Activated B cell treated with CpG ODN at 0.5 μM for 24 hours (primary cell): ENCODE measurements at places on chromosomes 1 and 21. TPM values are rescaled to one million over a fixed set of nuclear protein-coding genes. Genes with fewer than 3 reads are reported as not detected.

GRCh38 chr1:27150183-27150582, 4.7 kb downstream of the SLC9A1 start:
- DNase-seq, result no peak

Gene OR2L13
- not detected in 2 replicates for total RNA-seq

DNA sequence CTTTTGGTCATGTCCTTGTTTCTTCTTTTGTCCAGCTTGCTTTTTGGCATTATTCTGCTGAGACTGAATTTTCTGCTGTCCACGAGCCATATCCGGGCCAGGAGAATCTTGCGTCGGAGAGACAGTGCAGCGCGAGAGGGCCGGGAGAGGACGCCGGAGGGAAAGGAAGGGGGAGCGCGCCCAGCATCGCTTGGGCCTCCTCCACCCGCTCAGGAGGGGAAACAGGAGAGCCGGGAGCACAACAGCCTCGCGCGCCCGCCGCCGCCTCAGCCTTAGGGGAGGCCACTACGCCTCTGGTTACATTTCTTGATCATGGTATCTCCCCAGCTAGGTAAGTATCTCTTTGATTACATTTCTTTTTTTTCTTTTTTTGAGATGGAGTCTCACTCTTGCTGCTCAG, 7.4 kb upstream of the DEGS1 start:
- DNase-seq, result no peak

DNA sequence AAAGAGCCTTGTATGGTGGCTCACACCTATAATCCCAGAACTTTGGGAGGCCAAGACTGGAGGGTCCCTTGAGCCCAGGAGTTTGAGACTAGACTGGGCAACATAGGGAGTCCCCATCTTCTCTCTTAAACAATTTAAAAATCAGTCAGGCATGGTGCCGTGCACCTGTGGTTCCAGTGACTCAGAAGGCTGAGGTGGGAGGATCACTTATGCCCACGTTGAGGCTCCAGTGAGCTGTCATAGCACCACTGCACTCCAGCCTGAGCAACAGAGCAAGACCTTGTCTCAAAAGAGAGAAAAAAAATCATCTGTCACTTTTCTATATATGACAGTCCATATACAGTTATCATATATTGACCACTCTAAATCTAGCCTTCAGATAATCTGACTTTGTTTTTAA, 658.3 kb downstream of the LTN1 start:
- DNase-seq, result no peak

Gene KRTAP20-4
- not detected in 2 replicates for total RNA-seq

Gene CHODL
- 0.18 and 0.20 TPM in 2 replicates for total RNA-seq

GRCh38 chr1:59903141-59903754, 23.3 kb downstream of the CYP2J2 start:
- DNase-seq, result no peak

DNA sequence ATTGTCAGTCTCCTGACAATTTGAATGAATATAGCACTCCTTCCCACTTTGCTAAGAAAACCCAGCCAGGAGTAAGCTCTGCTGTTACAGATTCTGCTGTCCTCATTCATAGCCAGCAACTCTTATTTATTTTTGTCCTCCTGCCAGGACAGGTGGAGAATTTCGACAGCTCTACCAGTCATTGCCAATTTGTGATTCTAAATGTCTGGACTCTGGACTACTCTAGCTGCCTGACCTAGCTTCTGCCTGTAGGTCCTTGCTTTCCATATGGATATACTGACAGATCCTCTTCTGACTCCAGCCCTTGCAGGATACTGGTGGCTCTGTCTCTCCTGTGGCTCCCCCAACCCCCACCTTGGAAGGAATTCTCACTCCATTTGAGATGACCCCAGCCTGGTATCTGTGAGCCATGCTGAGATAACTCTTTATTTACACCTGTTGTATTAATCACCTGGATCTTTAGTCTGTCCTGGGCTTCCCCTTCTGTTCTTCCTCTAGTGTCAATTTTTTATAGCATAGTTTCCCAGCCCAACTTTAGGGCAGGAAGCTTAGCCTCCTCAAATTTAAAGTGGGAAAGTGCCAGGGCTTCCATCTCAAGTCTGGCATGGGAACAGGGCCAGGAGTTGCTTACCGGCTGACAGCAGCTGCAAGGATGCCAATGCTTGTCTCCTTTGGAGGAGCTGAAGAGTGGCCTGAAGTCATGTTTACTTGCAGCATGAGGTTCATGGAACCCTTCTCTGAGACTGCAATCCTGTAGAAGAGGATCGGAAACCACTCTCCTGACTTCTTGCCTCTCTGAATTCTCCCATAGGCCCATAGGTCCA, 6.7 kb downstream of the PM20D1 start:
- DNase-seq, result no peak

Gene SLC45A1
- total RNA-seq, result 0.33 and 0.34 TPM in 2 replicates

GRCh38 chr1:165633614-165634013, 2.6 kb downstream of the MGST3 start:
- no peak for DNase-seq

DNA sequence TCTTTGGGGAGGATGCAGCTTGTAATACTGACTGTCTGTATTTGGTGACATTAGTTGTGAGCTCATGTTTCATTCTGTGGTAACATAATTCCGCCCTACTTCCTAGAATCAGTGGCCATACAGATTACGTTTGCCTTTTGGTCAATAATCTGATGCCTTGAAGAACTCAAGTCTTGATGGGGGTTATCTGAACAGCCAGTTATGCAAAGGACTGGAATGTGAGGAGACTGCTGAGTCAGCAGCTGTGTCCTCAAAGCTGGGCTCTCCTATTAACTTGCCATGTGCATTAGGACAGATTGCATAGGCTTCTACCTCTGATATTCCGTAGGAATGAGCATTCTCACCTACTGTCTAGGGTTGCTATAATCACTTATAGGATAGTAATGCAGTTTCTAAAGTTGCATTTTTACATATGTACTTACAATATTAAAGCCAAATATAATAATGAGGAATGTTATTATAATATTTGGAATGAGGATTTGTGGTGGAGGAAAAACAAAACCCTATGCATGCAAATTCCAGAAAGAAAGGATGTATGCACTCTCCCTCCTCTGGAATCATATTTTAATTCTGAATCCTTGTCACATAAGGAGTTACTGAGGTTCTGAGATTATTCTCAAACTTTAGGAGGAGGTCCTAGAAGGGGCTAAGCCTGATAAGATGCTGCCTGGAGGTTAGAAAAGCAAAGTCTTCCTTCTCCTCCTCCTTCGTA, 116.0 kb downstream of the NOS1AP start:
- DNase-seq, result no peak

- no peak for DNase-seq
These were observed 63.8 kb downstream of the RPS6KA1 start for GRCh38 chr1:26593385-26593784.

DNA sequence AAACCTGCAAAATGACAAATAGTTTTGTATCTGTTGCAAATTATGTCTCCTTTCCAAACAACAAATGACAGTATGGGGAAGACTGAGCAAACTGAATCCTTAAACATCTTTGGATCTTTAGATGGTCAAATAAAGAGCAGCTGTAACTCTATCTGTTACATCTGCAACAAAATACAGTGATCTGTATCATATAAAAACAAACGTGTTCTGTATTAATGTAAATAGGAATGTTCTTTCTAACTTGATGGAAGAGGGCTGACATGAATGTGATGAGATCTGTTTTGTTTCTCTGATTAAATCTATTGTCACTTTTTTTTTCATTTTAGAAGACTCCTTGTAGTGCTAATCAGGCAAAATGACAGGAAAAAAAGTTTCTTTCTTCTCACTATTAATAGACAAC, 159.5 kb downstream of the GPATCH2 start:
- DNase-seq, result no peak

DNA sequence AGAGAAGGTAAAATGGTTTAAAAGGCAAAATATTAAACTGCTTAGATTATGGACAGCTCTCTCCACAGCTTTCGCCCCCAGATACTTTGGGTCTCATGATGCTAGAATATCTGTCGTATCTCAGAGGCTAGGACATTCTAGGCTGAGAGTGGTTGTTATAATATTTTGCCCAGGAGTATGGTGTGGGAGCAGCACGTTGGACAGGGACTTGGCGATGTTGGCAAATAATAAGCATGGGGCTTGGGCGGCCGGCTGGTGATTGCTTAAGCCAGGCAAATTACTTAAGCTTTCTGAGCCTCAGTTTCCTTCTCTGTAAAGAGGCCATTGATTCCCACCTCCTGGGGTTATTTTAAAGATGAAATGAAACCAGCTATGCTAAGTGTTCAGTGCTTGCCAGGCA, 133.2 kb downstream of the ROR1 start:
- no peak for DNase-seq

- no peak for DNase-seq
These were observed 36.6 kb downstream of the C1orf87 start for GRCh38 chr1:60036856-60037460.

DNA sequence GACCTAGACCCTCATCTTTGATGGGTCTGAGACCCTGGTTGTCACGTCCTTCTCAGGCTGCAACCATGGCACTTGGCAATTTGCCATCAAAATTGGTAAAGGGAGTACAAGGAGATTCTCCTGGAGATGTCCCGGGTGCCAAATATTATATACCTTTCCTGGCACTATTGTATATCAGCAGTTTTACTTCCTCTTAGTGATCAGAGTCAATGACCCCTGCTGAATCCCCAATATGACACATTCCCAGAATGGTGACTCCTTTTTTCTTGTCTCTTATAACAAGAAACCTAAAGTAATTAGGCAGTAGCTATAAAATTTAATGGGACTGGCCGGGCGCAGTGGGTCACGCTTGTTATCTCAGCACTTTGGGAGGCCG, 39.6 kb upstream of the CDC42BPA start:
- no peak for DNase-seq

DNA sequence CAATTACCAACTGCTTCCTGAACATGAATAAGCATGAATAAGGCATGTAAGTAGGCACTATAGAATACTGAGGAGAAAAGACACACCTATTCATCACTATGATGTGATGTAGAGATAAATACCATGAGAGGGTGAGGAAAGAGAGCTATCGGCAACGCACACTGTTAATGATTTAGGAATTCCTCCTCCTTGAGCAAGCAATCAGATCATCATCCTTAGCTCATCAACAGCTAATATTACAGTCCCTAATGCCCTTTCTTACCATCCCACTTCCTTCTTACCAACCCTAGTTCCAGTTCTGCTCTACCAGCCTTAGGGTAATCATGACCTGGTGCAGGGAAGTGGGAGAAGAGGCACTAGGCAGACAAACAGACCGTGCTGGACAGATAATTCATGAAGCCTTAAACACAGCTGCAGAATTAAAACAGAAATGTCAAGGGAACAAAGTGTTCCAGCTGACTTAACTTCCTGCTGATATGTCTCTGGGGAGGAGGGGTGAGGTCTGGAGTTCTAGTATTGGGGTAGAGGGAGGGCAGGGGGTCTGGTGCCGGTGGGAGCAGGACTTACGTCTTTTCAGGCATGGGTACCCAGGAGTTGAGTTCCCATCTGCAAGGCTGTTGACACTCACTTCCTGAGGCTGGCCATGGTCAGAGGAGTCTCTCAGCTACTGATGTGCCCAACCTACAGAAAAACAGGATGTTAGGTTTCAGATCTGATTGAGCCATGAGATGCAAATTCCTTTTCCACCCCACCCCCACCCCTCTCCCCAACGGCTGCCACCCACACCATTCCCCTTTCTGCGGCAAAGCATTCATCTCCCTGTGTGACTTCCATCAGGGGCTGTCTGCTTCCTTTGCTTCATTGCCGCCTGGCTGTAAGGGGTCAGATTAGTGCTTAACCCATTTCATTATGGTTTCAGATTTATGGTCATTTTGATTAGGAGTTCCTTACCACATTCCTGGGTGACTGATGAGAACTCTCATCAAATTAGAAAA, 12.6 kb upstream of the RCSD1 start:
- peak; percentile 62 for DNase-seq

Gene ZMYND12
- total RNA-seq, result 0.53 and 0.56 TPM in 2 replicates

Gene TMEM79
- total RNA-seq, result 5.1 and 5.4 TPM in 2 replicates

DNA sequence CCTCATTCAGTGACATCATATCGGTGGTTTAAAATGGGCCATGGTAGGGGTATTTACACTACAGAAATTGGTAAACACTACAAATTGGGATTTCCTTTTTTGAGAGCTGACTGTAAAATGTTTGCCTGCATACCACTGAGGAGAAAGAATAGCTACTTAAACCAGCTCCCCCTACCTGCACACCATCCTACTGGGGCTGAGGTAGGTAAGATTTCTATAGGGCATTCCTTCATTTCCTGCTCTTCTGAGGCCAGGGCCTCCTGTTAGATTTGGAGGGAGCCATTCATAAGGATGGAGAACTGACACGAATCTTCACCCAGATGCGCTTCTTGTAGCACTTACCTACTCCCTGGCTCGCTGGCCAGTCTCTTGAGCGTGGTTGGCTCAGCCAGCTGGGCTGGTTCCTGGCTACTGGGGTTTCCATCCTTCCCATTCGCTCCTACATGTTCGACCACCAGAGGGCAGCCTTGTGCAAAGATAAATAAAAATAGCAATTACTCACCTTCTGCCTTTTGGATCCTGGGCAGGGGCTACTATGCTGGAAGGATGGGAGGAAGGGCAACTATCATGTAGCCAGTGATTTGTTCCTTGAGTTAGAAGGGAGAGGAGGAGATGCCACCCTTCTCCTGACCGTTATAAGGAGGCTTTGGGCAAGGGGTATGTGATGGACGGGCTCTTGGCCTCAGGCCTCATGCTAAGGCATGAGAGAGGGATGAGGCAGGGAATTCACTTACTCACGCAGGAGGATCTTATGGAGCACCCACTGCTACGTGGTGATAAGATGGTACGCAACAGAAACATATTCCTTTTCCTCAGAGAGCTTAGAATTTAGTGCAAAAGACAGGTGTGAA, 10.7 kb downstream of the OPTC start:
- DNase-seq, result peak; percentile 45

DNA sequence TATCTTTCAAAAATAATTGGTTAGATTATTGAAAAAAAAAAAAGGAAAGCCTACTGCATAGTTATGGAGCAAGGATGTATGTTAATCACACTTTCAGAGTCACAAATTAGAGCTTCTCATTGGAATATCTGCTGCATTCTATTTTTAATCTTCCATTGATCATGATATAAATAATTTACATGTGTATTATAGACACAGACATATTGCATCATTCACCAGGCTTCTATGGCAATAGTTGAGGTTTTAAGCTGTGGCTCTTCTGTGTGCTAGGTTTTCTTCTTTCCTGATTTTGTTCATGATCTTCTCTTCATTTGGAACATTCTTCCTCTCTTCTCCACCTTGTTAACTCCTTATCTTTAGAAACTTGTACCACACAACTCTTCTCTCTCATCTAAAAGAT, 123.2 kb upstream of the HMCN1 start:
- no peak for DNase-seq

DNA sequence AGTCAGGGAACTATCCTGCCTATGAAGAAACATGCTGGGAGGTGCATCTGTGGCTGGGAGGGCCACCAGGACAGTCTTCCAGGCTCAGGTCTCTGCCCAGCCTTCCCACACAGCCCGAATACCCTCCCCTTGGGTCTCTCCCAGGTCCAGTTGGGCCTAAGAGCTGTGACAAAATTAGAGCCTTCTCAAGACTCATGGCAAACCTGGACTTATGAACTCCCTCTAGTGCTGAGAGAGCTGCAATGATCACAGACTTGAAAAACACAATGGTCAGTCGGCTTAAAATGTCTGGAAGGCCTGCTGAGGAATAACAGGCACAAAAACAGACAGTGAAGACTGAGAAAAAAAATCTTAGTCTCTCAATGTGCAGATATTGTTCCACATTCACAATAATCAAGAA, 325.1 kb downstream of the BRINP2 start:
- DNase-seq, result no peak

Gene OR2T11
- 1.7 and 4.3 TPM in 2 replicates for total RNA-seq

- no peak for DNase-seq
These were observed 391.8 kb downstream of the DISC1 start for GRCh38 chr1:232018231-232019025.

Gene SERPINC1
- total RNA-seq, result 0.24 TPM in 2 replicates
